ENCODE measurements at places on chromosomes 4 and X. TPM values are rescaled to one million over a fixed set of nuclear protein-coding genes. Genes with fewer than 3 reads are reported as not detected.

The DOCK11 gene
- total RNA-seq: 24.8 TPM

The PRICKLE3 gene
- 8.5 TPM for total RNA-seq

The SPARCL1 gene
- 4.0 TPM for total RNA-seq

The ESX1 gene
- total RNA-seq: not detected

The PDE5A gene
- 10.9 TPM for total RNA-seq

The GLRA3 gene
- not detected for total RNA-seq

The RASL11B gene
- 0.94 TPM for total RNA-seq

The CXCL9 gene
- total RNA-seq: not detected

The NAP1L2 gene
- total RNA-seq: not detected

The TAF7L gene
- 0.24 TPM for total RNA-seq

The HMX1 gene
- 3.5 TPM for total RNA-seq

The SLC39A8 gene
- total RNA-seq: 1.5 TPM

The LGI2 gene
- not detected for total RNA-seq

The CD40LG gene
- not detected for total RNA-seq

The VEGFD gene
- total RNA-seq: not detected

The TRIM61 gene
- not detected for total RNA-seq

The SLC10A6 gene
- total RNA-seq: not detected

The AKAP4 gene
- total RNA-seq: not detected

The OTC gene
- not detected for total RNA-seq

The CPE gene
- 195 TPM for total RNA-seq

The CD38 gene
- total RNA-seq: not detected

The MAGEA9B gene
- total RNA-seq: not detected

The HNRNPD gene
- 189 TPM for total RNA-seq

The CLDN22 gene
- not detected for total RNA-seq

The MSMO1 gene
- total RNA-seq: 36.9 TPM

The ARMCX4 gene
- total RNA-seq: 16.8 TPM

The GAGE13 gene
- not detected for total RNA-seq

The FAM236B gene
- not detected for total RNA-seq

The PCYT1B gene
- total RNA-seq: 1.0 TPM

The TRIM60 gene
- not detected for total RNA-seq

The FAM193A gene
- 36.5 TPM for total RNA-seq

The PWWP3B gene
- total RNA-seq: 0.42 TPM

The PRIMPOL gene
- 13.2 TPM for total RNA-seq

The NUDT6 gene
- 6.9 TPM for total RNA-seq

The SLC38A5 gene
- total RNA-seq: not detected

The SLC10A4 gene
- total RNA-seq: not detected

The APOO gene
- total RNA-seq: 47.4 TPM

The AADAT gene
- total RNA-seq: 10.7 TPM

The CXorf51B gene
- not detected for total RNA-seq

The DDX53 gene
- total RNA-seq: not detected

The FRAS1 gene
- total RNA-seq: 0.89 TPM

The NLGN4X gene
- not detected for total RNA-seq

The RAB40A gene
- total RNA-seq: 0.24 TPM

The SLC25A4 gene
- total RNA-seq: 27.7 TPM

The MBTPS2 gene
- total RNA-seq: 25.1 TPM

The PRDM8 gene
- total RNA-seq: 0.10 TPM

The MAGEC2 gene
- not detected for total RNA-seq

The GAK gene
- 76.7 TPM for total RNA-seq

The FABP2 gene
- not detected for total RNA-seq

The XG gene
- total RNA-seq: 0.76 TPM

The MAGEC3 gene
- total RNA-seq: not detected

The ADAMTS3 gene
- total RNA-seq: 0.94 TPM
